Tibial nerve (tissue), 4 donors: ENCODE measurements at places on chromosomes 4 and X. TPM values are rescaled to one million over a fixed set of nuclear protein-coding genes. Genes with fewer than 3 reads are reported as not detected.
A peak's percentile ranks its signal among the peaks of the same experiment; 100 is the strongest.

- DNase-seq, result no peak
- H3K27me3 ChIP-seq, result no peaks in the 10 kb centered on the region
- H3K4me3 ChIP-seq, result no peak overlapping the region
- H3K36me3 ChIP-seq, result peaks cover 40% of the 10 kb centered on the region
Measured at GRCh38 chr4:15488136-15488535, 18.5 kb downstream of the CC2D2A start.

- no peak for DNase-seq
- H3K4me3 ChIP-seq, result no peak overlapping the region
- no peaks in the 10 kb centered on the region for H3K4me1 ChIP-seq
- H3K36me3 ChIP-seq, result no peaks in the 10 kb centered on the region
Measured at GRCh38 chr4:137471895-137472294, 60.4 kb downstream of the PCDH18 start.

GRCh38 chr4:121484633-121485032 is 103.8 kb upstream of the QRFPR start:
- DNase-seq, result peak; percentile 7
- no peak overlapping the region for H3K4me3 ChIP-seq
- no peaks in the 10 kb centered on the region for H3K27me3 ChIP-seq
- no peaks in the 10 kb centered on the region for H3K4me1 ChIP-seq

DNA sequence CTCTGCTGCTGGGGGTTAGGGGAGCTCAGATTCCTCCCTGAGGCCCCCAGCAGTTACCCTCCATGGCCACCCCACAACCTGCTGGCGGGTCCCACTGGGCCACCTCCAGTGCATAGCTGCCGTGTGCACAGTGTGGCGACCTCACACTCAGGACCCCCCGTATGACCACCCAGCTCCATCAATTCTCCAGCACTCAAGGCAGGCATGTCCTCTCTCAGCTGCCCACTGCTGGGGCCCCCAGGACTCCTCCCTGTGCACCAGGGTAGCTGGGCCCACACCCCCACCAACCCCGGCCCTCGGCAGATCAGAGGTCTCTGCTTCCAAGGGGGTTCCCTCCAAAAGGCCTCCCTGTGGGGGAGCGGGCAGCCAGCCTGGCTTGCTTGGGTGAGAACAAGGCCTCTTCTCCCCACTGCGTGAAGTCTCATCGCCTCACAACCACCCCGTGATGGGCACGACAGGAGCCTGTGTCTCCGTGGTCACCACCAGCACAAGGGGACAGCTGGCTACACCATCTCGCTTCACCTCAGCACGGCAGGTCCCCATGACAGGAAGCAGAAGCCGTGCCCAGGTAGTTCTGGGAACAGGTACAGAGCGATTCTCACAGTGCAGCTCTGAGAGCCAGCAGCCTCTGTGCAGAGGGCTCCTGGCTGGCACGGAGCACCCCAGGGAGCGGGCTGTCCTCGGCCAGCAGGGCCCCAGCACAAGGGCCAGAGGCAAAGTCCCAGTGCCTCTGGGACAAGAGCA is 4.6 kb upstream of the HAUS3 start:
- H3K4me3 ChIP-seq, result no peak overlapping the region
- no peak for DNase-seq
- peaks cover 23% of the 10 kb centered on the region for H3K4me1 ChIP-seq

GRCh38 chr4:175986-176385 is 51.7 kb downstream of the ZNF718 start:
- H3K4me1 ChIP-seq, result no peaks in the 10 kb centered on the region
- no peaks in the 10 kb centered on the region for H3K27me3 ChIP-seq
- H3K4me3 ChIP-seq, result no peak overlapping the region
- DNase-seq, result no peak
- peaks cover 75% of the 10 kb centered on the region for H3K36me3 ChIP-seq

GRCh38 chr4:184940500-184940899 is 77.8 kb upstream of the HELT start:
- H3K27me3 ChIP-seq, result no peaks in the 10 kb centered on the region
- DNase-seq, result no peak
- H3K4me3 ChIP-seq, result no peak overlapping the region
- H3K36me3 ChIP-seq, result no peaks in the 10 kb centered on the region
- H3K27ac ChIP-seq, result no peak overlapping the region
- H3K4me1 ChIP-seq, result no peaks in the 10 kb centered on the region

DNA sequence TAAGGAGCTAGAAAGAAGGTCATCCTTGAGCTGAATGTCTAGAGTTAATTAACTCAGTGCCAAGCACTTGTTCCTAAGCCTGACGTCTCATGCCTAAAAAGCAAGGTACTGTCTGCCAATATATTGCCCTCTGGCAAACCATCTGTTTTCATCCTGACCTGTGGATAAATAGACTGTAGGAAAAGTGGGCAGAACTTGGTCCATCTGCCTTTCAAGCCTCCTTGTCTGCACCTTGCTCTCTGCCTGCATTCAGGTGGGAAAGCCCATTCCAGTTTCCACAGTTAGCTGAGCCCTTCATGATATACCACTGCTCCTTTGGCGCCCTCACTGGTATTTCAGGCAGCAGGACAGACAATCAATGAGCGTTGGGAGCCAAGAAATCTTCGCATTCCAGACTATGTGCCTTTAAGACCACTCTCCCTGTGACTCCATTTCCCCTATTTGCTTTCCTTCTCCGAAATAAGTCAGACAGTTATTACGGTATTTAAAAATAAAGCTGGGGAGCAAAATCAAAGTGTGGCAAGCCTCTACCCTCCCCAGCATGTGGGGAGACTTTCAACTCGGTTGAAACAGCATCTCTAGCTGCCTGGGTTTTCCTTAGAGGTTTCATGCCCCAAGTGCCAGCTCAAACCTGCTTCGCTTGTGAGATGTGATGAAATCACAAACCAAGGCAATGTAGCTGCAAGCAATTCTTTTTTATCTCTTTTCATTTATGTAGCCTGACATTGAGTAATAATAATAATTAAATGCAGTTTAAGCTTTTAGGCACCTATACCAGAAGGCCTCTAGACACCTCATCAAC is 2.5 kb upstream of the CCDC149 start:
- no peaks in the 10 kb centered on the region for H3K27me3 ChIP-seq
- no peak for DNase-seq
- no peak overlapping the region for H3K27ac ChIP-seq
- H3K36me3 ChIP-seq, result no peaks in the 10 kb centered on the region

DNA sequence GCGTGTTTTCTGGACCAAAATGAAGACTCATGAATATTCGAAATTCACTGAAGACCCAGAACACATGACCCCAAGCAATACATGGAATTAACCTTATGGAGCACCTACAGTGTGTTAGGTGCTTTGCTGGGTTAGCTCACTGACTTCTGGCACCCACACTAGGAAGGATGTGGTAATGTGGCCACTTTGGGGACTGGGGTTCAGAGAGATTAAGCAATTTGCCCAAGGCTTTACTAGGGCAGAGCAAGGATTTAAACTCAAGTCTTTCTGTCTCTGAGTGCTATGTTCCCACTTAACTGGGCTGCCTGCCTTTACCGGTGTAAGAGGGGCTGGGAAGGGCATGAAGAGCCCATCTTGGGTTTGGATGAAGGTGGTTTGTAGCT is 162.0 kb upstream of the ATP6AP2 start:
- H3K4me1 ChIP-seq, result no peaks in the 10 kb centered on the region
- no peaks in the 10 kb centered on the region for H3K27me3 ChIP-seq
- DNase-seq, result no peak
- H3K27ac ChIP-seq, result no peak overlapping the region

DNA sequence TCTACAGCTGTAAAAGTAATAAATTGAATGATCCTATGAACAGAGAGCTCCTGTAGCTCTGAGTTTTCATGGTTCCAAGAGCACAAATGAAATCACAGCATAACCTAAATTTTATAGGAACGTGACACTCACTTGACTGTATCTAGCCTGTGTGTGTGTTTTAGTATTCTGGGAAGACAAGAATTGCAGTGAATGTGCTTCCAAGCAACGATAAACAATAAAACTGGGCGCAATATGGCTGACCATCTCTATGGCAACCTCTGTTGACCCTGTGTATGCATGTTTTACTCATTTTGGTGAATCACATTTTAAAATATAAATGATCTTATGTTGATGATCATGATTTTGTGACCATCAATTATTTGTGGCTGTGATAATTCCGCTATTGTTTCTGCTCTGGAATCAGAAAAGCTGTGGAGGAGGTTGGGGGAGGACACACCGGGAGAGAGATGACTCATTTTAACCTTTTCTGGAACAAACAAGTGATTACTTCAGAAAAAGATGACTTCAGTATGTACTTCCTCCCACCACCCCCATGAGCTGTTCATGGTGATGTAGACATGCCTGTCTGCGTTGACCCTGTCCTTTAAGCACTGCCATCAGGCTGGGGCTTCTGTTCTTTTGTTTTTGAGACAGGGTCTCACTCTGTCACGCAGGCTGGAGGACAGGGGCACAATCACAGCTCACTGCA is 31.8 kb downstream of the USP11 start:
- no peaks in the 10 kb centered on the region for H3K27me3 ChIP-seq
- H3K4me1 ChIP-seq, result no peaks in the 10 kb centered on the region
- DNase-seq, result no peak

- no peaks in the 10 kb centered on the region for H3K36me3 ChIP-seq
- DNase-seq, result no peak
- no peaks in the 10 kb centered on the region for H3K27me3 ChIP-seq
- no peak overlapping the region for H3K4me3 ChIP-seq
Measured at GRCh38 chrX:31547416-31547815, 475.6 kb upstream of the FTHL17 start.

DNA sequence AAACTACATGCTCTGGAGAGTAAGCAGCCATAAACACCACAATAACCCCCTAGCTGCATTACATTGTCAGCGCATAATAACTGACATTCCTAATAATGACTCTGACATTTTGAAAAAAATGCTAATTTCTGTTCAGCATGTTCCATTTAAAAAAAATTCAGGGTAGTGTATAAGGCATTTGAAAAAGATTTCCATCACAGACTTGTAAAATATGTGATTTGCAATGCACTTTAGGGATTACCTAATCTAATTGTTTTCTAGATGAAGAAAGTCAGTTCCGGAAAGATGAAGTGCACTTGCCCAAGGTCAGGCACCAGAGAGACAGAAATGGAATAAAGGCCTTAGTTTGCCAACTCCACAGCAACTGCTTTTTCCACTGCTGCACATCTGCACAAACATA is 55.3 kb downstream of the FANCB start:
- no peaks in the 10 kb centered on the region for H3K27me3 ChIP-seq
- H3K4me1 ChIP-seq, result no peaks in the 10 kb centered on the region
- H3K4me3 ChIP-seq, result no peak overlapping the region
- H3K36me3 ChIP-seq, result no peaks in the 10 kb centered on the region

DNA sequence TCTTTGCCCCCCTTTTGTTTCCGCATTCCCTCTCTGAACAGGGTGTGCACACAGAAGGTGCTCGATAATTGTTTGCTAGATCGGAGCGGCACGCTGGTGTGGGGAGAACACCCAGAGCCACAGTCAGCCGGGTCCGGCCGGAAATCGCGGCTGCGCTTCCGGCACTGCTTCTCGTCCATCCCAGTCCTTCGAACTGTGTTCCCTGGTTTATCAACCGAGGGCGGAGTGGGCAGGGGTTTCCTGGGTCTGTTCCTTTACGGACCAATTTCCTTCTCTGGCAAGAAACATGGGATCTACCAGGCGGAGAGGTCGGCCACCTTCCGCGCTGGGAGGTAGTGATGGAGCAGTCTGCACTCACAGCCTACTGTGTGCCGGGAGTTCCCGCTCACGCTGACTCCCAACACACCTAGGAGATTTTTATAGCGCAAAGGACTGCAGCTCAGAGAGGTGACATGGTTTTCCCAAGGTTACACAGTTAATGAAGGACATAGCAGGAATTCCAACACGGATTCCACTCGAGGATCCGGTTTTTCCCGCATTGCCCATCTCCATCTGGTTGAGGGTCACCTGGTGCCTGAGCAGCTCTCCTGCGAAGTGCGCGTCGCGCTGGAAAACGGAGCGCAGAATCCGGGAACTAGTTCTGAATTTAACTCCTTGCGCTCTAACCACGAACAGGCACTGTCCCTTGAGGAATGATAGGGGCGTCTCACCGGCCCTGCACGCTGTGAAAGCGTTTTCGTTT is 6.8 kb downstream of the MSX1 start:
- H3K4me1 ChIP-seq, result no peaks in the 10 kb centered on the region
- DNase-seq, result no peak
- H3K27me3 ChIP-seq, result no peaks in the 10 kb centered on the region
- no peaks in the 10 kb centered on the region for H3K36me3 ChIP-seq

DNA sequence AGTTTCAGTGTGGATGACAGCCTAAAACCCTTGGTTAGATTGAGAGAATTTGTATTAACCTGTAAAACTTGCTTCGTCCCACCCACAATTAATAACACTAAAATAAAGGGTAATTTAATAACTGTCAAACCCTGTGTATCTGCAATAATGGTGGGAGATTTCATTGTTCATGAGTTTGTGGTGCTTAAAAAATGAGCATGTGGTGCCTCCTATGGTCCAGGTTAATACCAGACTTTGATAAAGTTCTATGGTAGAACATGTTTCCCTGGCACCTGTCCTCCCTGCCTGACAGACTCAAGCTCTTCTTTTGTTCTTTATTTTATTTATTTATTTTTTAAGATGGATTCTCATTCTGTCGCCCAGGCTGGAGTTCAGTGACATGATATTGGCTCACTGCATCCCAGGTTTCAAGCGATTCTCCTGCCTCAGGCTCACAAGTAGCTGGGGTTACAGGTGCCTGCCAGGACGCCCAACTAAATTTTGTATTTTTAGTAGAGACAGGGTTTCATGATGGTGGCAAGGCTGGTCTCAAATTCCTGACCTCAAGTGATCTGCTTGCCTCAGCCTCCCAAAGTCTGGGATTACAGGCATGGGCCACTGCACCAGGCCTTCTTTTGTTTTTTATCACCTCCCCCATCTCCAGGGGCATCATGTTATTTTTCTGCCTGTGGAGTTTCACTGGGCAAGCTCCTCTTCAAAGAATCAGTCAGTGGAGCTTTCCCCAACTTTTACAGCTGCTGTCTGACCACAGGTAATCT is 289.2 kb downstream of the NR3C2 start:
- H3K27me3 ChIP-seq, result no peaks in the 10 kb centered on the region
- no peak overlapping the region for H3K4me3 ChIP-seq
- no peaks in the 10 kb centered on the region for H3K36me3 ChIP-seq
- DNase-seq, result no peak
- no peak overlapping the region for H3K27ac ChIP-seq

- H3K36me3 ChIP-seq, result no peaks in the 10 kb centered on the region
- H3K4me1 ChIP-seq, result no peaks in the 10 kb centered on the region
- H3K27me3 ChIP-seq, result no peaks in the 10 kb centered on the region
- peak; percentile 33 for DNase-seq
- no peak overlapping the region for H3K27ac ChIP-seq
Measured at GRCh38 chrX:11100281-11101035, 10.7 kb upstream of the HCCS start.

EPHA5 gene
- total RNA-seq, result 2.9 TPM

LDB2 gene
- 26.4 TPM for total RNA-seq

CT45A5 gene
- total RNA-seq, result not detected

DCHS2 gene
- not detected for total RNA-seq

SRPK3 gene
- total RNA-seq, result 1.9 TPM

PAK3 gene
- 24.9 TPM for total RNA-seq

PPID gene
- 15.3 TPM for total RNA-seq

SUPT20HL1 gene
- total RNA-seq, result 0.42 TPM
